ENCODE measurements at places on chromosomes 4 and X. TPM values are rescaled to one million over a fixed set of nuclear protein-coding genes. Genes with fewer than 3 reads are reported as not detected.

GRCh38 chr4:143502231-143502630 is 11.3 kb upstream of the SMARCA5 start:
- no peak for DNase-seq

GRCh38 chrX:19879181-19879580 is 8.2 kb downstream of the SH3KBP1 start:
- DNase-seq, result no peak

DNA sequence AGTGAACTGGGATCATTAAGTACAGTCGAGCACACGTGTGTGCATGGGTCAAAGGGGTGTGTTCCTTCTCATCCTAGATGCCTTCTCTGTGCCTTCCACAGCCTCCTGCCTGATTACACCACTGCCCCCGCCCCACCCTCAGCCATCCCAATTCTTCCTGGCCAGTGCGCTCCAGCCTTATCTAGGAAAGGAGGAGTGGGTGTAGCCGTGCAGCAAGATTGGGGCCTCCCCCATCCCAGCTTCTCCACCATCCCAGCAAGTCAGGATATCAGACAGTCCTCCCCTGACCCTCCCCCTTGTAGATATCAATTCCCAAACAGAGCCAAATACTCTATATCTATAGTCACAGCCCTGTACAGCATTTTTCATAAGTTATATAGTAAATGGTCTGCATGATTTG is 22.3 kb downstream of the SLC34A2 start:
- no peak for DNase-seq

DNA sequence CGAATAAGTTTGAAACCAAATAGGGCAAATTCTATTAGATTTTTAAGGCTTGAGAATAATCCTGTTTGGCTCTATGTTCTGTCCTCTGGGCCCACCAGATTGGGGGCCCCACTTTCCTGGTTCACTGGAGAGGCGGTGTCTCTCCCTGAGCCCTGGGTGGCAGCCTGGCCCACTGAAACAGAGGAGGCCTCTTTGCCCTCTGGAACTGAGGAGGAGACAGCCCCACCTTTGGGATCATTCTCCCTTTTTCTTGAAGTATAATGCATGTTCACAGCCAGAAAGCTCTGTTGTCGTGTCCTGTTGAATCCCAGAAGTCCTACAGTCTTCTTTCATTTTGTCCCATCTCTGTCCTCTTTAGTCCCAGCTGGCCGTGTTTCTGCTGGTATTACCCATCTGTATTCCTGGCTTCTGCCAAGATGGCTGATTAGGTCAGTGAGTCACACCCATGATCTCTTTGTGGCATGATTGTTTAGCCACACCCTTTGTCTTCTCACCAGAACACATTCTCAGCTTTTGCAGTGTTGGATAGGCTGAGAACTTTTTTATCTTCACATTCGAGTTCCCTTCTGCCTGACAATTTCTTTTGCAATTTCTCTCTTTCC is 8.1 kb upstream of the TBC1D25 start:
- DNase-seq, result peak; percentile 37

The IGFBP7 gene
- 4.3 TPM for total RNA-seq

The BRS3 gene
- total RNA-seq, result not detected

The TRIM2 gene
- total RNA-seq, result 73.1 TPM

Data from NCI-H460 (cell line).